ENCODE measurements at places on chromosomes 6 and 20. TPM values are rescaled to one million over a fixed set of nuclear protein-coding genes. Genes with fewer than 3 reads are reported as not detected.

The MAD2L1BP gene
- total RNA-seq = 36.9 TPM

The TREM2 gene
- total RNA-seq = 12.3 TPM

The RBM39 gene
- total RNA-seq = 415 TPM

The GJE1 gene
- not detected for total RNA-seq

The MTCH1 gene
- 277 TPM for total RNA-seq

The COL19A1 gene
- total RNA-seq = 0.42 TPM

The GABRR1 gene
- not detected for total RNA-seq

The FLRT3 gene
- total RNA-seq = 26.7 TPM

The CCN5 gene
- 1,826 TPM for total RNA-seq

The TMC2 gene
- total RNA-seq = 0.30 TPM

The PTPRK gene
- total RNA-seq = 17.4 TPM

The PSORS1C2 gene
- not detected for total RNA-seq

The COL20A1 gene
- total RNA-seq = 0.44 TPM

The MAFB gene
- 58.3 TPM for total RNA-seq

All from tibial nerve (tissue), 4 donors.